ENCODE measurements at places on chromosomes 11 and 22.

DNA sequence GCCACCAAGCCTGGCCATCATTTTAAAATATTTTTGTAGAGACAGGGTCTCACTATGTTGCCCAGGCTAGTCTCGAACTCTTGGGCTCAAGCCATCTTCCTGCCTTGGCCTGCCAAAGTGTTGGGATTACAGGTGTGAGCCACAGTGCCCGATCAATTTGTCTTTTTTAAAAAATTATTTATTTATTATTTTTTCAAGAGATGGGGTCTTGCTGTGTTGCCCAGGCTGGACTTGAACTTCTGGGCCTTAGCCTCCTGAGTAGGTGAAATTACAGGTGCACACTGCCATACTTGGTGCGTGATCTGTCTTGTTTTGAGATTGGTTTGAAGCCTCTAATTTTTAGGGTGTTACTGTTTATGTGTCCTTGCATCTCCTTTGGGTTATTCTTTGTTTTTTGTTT is 10.2 kb downstream of the CABIN1 start:
- DNase-seq = no peak

- DNase-seq = no peak
These were observed 5.1 kb upstream of the SEPTIN5 start for GRCh38 chr22:19709063-19709769.

- no peak for DNase-seq
These were observed 7.2 kb upstream of the NIPSNAP1 start for GRCh38 chr22:29587938-29588699.

GRCh38 chr22:43272869-43273318 is 70.3 kb downstream of the SCUBE1 start:
- no peak for DNase-seq

- DNase-seq = no peak
These were observed 158.8 kb downstream of the COMMD9 start for GRCh38 chr11:36130401-36130800.

- no peak for DNase-seq
These were observed 14.3 kb downstream of the ATP5MG start for GRCh38 chr11:118415739-118416068.

DNA sequence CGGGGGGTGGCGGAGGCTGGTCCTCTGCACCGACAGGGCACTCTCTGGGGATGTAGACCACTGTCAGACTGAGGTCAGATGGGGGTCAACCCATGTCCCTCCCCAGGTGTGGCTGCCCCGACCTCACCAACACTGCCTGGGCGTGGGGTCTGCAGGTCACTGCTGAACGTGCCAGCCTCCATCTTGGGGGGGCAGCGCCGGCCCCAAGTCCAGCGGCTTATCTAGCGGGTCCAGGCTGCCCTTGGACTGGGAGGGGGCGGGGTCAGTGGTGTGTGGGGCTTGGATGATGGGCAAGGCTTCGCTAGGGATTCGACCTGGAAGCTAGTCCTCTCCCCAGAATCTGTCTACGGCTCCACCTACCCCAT is 178.2 kb downstream of the IGLL1 start:
- no peak for DNase-seq

GRCh38 chr22:41682033-41682807 is 6.4 kb downstream of the SNU13 start:
- peak; percentile 95 for DNase-seq

DNA sequence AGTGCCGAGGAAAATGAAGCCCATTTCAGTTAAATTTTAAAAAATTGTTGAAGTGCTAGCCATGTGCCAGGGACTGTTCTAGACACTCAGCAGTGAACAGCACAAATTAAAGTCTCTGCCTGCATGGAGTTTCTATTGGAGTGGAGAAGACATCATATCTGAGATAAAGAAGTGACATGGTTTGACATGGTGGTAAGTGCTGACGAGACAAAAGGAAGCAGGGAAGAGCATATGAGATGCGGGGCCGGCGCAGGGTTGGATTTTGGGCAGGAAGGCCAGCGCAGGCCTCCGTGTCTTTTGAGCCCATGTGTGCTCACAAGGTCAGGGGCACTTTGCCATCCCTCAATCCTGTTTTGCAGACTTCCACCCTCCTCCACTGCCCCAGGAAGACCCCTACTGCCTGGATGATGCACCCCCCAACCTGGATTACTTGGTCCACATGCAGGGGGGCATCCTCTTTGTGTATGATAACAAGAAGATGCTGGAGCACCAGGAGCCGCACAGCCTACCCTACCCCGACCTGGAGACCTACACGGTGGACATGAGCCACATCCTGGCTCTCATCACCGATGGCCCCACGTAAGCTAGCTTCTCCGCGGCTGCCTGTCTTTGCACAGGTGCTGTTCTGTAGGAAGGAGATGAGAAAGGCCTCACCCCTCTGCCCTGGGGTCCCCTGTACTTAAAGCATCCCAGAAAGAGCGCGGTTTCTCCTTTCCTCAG is 29.6 kb downstream of the AMPD3 start:
- peak; percentile 34 for DNase-seq

DNA sequence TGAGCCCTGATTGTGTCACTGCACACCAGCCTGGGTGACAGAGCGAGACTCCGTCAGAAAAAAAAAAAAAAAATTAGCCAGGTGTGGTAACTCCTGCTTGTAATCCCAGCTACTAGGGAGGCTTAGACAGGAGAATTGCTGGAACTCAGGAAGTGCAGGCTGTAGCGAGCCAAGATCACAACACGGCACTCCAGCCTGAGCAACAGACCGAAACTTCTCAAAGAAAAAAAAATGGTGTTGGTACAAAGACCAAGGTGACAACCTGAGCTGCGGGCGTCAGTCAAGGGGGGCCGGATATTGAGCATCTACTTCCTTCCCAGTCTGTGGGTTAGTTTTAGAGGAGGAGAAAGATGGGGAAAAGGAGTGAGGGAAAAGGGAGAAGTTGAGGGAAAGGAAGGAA is 48.5 kb upstream of the HSPA8 start:
- no peak for DNase-seq

DNA sequence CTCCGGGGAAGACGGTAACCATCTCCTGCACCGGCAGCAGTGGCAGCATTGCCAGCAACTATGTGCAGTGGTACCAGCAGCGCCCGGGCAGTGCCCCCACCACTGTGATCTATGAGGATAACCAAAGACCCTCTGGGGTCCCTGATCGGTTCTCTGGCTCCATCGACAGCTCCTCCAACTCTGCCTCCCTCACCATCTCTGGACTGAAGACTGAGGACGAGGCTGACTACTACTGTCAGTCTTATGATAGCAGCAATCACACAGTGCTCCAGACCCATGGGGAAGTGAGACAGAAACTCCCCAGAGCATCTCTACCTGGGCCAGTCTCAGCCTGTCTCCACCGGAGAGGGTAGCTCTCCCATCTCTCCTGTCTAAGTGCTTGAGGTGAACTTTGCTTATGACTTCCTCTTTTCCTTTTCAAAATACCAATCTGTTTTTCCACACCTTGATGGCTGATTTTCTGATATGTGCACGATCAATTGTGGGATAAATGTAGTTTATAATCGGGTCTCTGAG is 48.5 kb upstream of the VPREB1 start:
- DNase-seq = no peak

DNA sequence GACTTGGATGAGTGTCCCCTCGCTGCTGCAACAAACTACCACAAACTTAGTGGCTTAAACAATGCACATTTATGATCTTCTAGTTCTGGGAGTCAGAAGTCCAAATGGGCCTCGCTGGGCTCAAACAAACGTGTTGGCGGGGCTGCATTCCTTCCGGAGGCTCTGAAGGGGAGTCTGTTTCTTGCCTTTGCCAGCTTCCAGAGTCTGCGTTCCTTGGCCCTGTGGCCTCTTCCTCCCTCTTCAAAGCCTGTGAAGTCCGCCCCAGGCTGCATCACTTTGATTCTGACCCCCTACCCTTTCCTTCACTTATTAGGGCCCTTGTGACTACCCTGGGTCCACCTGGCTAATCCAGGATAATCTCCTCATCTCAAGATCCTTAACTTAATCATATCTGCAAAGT is 80.3 kb upstream of the NECTIN1 start:
- DNase-seq = no peak

GRCh38 chr11:3933165-3933628 is 77.7 kb downstream of the STIM1 start:
- no peak for DNase-seq

GRCh38 chr22:24401931-24402367 is 25.4 kb upstream of the ADORA2A start:
- DNase-seq = no peak

GRCh38 chr11:34680918-34681586 is 60.2 kb downstream of the EHF start:
- no peak for DNase-seq

DNA sequence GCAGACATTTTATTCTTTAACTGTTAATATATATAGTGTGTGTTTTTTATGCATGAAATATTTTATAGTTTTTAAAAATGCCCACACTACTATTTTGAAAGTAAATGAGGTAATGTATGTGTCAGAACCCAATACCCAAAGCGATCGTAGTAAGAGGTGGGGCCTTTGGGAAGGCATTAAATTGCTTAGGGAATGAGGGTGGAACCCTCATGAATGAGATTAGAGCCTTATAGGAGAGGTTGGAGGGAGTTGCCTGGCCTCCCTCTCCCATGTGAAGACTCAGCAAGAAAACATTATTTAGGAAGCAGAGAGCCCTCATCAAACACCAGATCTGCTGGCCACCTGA is 11.1 kb downstream of the KLHL35 start:
- no peak for DNase-seq

DNA sequence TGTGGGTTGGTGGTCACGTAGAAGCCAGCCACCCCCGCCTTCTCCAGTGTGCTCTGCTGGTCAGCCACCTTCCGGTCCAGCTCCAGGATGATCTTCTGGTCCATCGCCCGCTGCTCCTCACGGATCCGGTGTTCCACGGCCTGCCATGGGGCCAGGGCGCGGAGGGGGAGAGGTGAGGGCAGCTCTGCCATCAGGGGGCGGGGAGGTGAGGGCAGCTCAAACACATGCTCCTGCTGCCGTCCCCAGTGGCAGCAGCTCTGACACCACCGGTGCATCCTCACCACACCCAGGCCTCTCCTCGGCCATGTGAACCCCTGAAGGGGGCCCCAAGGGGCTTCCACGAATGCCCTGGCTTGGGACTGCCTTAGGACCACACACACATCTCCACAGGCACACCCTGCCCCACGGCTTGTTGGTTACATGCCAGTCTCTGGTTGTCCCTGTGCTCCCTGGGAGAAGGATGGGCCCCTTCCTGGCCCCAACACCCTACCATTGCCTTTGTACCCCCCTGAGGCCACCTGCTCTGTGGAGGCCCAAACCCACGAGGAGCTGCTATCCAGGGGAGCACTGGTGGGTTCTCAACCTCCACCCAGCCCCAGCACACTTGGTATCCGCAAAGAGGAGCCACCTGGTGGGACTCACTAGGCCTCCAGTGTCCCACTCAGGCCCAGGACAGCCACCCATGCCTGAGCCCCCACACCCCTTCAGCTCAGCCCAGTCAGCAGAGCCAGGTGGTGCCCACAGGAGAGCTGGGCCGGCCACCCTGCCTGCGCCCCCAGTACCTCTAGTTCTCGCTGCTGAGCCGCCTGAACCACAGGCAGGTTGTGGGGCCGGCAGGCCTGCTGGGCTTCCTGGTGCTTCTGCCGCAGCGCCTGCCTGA is 4.3 kb downstream of the DGCR6L start:
- peak; percentile 46 for DNase-seq

- no peak for DNase-seq
These were observed 40.3 kb downstream of the OR5B17 start for GRCh38 chr11:58318532-58318931.

- no peak for DNase-seq
These were observed 15.4 kb downstream of the PHLDA2 start for GRCh38 chr11:2913776-2914175.

DNA sequence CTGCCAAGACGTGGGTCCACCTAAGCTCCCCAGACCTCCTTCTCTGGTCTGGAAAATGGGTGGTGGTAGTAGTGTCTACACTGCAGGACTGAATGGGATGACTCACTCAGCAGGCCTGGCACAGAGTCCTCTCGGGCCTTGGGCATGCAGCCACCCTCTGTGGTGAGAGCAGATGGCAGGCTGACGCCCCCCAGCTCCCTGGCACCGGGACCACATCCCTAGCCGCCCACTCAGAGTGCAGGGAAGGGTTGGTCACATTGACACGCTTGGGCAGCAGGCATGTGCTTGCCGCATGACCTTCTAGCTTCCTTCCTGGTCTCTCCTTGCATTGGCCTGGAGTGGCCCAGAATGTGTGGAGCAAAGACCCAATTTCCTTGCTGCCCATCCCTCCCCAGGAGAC is 30.7 kb upstream of the PRODH start:
- DNase-seq = no peak

DNA sequence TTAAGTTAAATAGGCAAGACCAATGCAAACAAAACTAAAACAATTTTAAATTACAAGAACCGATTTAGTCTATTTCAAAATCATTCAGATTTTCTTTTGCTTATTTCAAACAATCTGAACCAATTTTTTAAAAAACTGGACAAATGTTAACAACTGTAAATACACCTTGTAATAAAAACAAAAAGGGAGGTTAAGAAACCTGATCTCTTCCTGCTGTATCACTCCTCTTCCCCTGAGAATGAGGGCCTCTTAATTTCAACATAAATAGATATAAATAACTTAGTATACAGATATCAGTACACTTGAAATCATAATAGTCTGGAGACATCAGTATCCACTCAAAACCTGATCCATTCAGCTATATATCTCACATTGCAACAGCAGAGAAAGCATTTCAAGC is 346.6 kb downstream of the TTC28 start:
- DNase-seq = no peak

- peak; percentile 36 for DNase-seq
These were observed 29.5 kb downstream of the DKK3 start for GRCh38 chr11:11978792-11979487.

- DNase-seq = no peak
These were observed 32.3 kb upstream of the CCDC89 start for GRCh38 chr11:85718126-85718943.
